ENCODE measurements at places on chromosomes 7 and 10.

DNA sequence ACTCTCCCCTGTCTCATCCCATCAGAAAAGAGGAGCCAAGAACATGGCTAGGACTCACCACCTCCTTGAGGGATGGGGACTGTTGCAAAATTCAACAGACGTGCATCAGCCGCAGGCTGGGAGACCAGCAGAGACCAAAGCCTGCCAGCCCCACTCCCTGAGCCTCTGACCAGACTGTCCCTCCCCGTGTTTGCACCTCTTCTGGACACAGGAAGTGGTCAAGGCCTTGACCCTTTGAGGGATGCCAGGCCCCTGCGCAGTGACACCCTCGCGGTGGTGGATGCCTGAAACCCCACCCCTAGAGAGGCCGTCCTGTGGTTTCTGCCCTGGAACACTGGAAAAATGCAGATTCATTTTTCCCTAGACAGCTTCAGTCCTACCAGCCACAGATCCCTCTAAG lies 128.4 kb upstream of the TCF7L2 start:
- DNase-seq: no peak

DNA sequence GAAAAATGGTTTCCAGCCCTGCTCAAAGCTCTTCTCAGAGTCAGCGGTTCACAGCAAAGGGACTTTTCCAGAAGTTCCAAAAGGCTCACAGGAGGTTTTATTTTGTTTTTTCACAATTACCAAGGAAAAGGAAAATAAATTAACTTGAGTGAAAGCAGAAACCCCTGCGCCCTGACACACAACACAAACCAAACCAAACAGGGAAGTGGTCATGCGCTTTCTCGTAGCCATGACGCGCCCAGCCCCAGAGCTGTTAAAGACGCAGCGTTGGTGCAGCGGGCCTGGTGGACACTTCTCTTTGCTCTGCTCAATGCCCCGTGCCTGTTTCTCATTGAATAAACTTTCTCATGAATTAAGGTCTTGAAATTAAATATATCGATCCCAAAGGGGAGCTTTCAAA lies 134.4 kb upstream of the LYZL2 start:
- DNase-seq: no peak

DNA sequence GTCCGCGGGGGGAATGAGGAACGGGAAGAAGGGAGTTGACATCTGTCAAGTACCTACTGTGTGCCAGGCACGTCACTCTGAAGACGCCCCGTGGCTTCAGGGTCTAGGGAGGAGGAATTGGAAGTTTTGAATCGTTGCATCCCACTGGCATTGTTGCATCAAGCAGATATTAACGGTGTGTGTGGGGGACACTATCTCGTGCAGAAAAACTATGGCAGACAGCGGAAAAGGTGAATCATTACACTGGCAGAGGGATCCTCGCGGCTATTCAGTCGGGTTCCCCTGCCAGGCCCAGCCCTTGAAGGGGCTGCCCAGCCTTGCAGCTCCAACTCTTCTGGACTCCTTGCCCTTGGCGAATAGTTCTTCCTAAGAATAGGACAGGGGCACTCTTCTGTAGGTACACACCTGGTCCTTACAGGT lies 1.0 kb upstream of the KIAA1549 start:
- no peak for DNase-seq

- no peak for DNase-seq
Measured at GRCh38 chr7:56077681-56078080, 13.6 kb downstream of the SUMF2 start.

DNA sequence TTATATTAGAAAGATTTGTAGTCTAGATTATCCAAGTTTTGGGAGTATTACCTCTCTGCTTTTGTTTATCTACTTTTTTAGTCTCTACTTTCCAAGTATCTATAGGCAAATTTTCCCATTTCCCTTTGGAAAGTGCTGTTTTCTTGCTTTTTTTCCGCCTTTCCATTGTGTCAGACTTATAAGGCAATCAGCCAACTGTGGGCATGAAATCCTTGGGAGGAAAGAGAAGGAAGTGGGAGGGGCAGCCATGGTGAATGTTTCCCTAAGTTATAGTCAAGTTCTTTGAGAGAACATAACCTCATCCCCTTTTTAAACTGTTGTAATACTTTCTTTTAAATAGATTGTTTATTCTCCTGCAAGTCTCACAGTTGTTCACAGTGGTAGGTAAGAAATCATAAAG lies 52.6 kb downstream of the PTEN start:
- DNase-seq: no peak

DNA sequence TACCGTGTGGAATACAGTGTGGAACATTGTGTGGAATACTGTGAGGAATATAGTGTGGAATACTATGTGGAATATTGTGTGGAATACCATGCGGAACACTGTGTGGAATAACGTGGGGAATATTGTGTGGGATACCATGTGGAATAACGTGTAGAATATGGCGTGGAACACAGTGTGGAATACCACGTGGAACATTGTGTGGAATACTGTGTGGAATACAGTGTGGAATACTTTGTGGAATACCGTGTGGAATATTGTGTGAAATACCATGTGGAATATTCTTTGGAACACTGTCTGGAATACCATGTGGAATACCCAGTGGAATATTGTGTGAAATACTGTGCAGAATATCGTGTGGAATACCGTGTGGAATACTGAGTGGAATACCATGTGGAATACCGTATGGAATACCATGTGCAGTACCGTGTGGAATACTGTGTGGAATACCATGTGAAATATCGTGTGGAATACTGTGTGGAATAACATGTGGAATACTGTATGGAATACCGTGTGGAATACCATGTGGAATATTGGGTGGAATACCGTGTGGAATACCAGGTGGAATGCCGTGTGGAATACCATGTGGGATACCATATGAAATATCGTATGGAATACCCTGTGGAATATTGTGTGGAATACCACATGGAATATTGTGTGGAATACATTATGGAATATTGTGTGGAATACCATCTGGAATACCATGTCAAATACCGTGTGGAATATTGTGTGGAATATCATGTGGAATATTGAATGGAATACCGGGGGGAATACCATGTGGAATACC lies 133.1 kb upstream of the CHST15 start:
- DNase-seq: no peak

DNA sequence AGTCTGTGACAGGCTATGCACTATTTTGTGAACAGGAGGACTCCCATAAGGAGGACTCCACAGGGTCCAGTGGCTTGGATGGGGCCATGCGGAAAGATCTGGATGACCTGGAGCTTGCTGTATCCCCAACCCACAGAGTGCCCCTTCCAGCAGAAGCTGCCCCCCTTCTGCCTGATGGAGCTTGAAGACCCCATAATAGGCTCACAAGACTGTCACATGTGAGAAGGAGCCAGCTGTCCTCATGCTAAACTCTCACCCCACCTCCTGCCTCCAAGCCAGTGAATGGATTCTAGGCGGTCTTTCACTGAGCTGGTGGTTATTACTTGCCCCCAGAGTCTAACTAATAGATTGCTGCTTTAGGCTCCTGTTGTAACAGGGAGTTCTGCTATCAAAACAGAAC lies 79.1 kb downstream of the XRCC2 start:
- no peak for DNase-seq

DNA sequence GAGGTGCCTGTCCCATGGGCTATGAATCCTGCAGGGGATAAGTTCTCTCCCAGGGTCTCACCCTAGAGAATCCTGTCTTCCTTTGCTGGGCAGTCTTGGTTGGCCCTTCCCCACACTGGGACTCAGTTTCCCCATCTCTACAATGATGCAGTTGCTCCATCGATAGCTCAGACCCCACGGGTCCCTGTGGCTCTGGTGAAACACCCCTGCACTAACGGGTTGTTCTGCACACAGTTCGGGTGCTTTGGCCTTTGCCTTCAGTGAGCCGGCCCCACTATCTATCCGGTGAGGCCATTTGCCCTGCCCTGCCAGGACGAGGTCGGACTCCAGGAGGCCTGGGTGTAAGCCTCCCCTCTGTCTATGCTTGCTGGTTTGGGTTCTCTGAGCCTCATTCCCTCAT lies 76.5 kb upstream of the PCBD1 start:
- no peak for DNase-seq

Measured in NT2/D1 (cell line).